ENCODE measurements at places on chromosomes 3 and 15. TPM values are rescaled to one million over a fixed set of nuclear protein-coding genes. Genes with fewer than 3 reads are reported as not detected.

MAP3K13 gene
- 34.5 TPM for total RNA-seq

ACSBG1 gene
- total RNA-seq = 1.9 TPM

- no peak for DNase-seq
Observed at GRCh38 chr3:33322412-33322811, 45.2 kb downstream of the FBXL2 start.

POPDC2 gene
- 1.3 TPM for total RNA-seq

DNA sequence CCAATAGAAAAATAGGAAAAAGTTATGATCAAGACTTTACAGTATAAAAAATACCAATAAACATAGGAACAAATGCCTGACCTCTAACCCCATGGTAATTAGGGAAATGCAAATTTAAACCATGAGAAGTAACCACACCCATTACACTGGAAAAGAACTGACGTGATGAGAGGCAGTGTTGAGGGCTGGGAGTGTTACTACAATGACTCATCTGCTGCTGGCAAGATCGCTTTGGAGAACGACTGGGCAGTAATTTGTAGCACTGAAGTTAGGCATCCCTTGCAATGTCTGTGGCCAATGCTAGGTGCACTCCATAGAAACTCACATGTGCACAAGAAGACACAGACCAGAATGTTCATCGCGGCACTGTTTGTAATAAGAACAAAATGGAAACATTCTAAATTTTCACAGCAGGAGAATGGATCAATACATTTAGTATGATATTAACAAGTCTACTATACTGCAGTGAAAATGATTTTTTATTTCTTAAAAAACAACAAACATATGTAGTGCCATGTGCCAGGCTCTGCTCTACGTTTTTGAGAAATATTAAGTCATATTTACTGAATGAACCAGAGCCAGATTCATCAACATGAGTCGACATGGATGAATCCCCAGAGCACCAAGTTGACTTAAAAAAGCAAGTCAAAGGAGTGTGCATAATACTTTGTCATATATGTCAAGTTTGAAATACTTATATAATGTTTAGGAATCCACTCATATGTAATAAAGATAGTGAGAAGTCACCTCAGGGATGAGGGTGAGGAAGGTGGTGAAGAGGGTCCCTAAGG is 37.6 kb upstream of the EPHB3 start:
- DNase-seq = no peak

FBLN2 gene
- total RNA-seq = 96.6 TPM

DNA sequence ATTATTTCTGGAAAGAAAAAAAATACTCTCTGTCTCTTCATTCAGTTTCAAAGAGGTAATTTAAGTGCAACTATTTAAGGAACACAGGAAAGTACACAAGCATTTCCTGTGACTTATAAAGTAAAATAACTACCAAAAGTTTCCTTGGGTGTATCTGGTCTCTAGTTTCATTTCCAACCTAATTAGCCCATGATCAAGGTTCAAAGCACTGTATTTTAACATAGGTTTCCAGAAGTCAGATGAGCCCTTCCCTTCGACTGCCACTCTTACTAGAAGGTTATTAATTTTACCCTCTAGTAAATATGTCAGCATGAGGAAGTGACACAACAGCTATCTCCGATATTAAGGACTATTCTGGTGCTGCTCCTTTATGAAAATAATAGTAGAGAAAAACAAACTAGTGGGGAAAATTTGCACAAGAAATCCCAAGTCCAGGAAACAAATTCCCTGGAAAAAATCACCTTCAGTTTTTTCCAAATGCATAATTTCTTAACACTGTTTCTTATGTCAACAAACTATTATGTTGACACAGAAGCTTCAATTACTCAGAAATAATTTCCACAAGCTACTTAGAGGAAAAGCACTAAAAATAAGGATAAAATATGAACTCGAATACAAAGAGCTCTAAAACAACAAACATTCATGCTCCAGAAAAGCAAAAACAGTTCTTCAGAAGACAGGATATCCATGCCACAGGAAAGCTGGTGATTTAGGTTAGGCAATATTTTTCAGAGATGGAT is 35.3 kb downstream of the CCPG1 start:
- no peak for DNase-seq

All from left lung (tissue), 14 donors.